ENCODE measurements at places on chromosomes 3 and 15.

DNA sequence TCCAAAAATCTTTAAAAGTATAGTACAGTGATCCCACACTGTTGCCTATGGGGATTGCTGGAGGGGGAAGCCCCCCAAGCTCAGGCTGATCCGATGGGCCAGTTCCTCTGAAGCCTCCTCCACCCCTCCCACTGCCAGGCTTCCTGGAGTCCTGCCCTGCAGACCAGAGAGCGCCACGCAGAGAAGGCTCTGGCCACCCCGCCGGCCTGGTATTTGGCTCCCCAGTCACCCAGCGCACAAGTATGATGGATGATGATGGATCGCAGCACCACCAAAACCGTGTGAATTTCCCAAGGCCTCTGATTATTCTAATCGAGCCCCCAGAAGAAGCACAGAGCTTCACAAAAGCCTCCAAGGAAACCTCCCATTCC is 259.0 kb downstream of the MECOM start:
- DNase-seq: no peak
- H3K4me1 ChIP-seq: no peaks in the 10 kb centered on the region
- peaks cover 5% of the 10 kb centered on the region for H3K27me3 ChIP-seq
- no peak overlapping the region for H3K27ac ChIP-seq

DNA sequence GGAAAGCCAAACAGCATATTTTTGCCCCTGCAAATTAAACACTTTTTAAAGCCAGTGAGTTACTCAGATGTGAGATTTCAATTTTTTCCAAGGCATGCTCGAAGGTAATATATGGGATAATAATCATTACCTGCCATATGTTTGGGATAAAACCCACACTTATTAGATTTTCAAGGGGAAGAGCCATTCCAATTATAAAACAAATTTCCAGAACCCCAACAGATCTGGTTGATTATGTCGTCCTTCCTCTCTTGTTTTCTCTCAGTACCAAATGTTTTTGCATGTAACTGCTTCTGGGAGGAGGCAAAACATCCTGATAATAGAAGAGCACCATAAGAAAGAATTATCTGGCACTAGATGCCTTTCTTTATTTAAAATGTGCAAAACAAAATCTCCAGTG is 115.1 kb downstream of the AKAP13 start:
- H3K36me3 ChIP-seq: no peaks in the 10 kb centered on the region
- H3K4me1 ChIP-seq: peaks cover 31% of the 10 kb centered on the region
- DNase-seq: no peak
- no peak overlapping the region for H3K4me3 ChIP-seq

- peaks cover 10% of the 10 kb centered on the region for H3K36me3 ChIP-seq
- H3K27ac ChIP-seq: no peak overlapping the region
- no peaks in the 10 kb centered on the region for H3K27me3 ChIP-seq
- no peaks in the 10 kb centered on the region for H3K4me1 ChIP-seq
These were observed 34.1 kb downstream of the CCDC191 start for GRCh38 chr3:114022145-114022802.

DNA sequence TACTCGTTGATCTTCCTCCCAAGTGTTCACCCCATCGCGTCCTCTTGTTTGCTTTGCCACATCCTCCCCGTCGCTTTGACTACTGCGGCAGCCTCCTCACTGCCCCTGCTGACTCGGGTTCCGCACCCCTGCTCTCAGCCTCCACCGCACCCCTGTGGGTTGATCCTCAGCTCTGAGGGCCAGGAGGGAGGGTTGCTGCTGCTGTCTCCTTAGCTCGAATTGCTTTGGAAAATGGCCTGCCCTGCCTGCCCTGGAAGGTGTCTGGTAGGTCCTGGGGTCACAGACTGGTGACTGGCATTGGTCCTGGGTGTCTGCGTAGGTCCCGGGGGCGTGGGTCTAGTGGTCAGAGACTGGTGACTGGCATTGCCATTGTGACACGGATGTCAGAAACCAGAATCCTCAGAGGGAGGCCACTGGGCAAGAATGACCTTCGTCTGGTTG is 9.4 kb downstream of the MUC4 start:
- H3K36me3 ChIP-seq: peaks cover 3% of the 10 kb centered on the region
- H3K4me1 ChIP-seq: peaks cover 62% of the 10 kb centered on the region
- peak overlapping the region; percentile 86 for H3K4me3 ChIP-seq

DNA sequence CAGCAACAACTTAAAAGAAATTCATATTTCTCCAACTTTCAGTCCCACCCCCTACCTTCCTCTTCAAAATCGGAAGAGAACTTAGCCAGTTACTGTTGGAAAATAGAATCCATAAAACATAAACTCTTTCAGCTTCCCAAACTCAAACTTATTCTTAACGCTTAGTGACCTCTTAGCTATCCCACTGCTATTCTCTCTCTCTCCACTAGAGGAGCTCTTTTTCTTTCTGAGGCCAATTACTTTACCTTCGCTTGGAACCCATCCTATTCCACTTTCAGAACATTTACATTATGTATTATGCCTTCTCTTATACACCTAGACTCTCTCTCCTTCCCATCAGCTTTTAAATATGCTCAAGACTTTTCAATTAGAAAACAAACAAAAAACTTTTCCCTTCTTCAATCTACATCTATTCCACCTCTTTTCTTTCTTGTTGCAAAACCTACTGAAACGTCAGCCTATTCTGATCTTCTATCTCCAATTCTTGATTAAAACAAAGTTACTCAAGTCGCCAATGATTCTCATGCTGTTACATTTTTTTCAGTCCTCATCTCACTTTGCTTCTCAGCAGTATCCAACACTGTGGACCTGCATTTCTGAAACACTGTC is 13.4 kb upstream of the GHSR start:
- H3K4me3 ChIP-seq: no peak overlapping the region
- no peaks in the 10 kb centered on the region for H3K4me1 ChIP-seq
- no peak overlapping the region for H3K27ac ChIP-seq
- no peaks in the 10 kb centered on the region for H3K36me3 ChIP-seq
- DNase-seq: peak; percentile 35

DNA sequence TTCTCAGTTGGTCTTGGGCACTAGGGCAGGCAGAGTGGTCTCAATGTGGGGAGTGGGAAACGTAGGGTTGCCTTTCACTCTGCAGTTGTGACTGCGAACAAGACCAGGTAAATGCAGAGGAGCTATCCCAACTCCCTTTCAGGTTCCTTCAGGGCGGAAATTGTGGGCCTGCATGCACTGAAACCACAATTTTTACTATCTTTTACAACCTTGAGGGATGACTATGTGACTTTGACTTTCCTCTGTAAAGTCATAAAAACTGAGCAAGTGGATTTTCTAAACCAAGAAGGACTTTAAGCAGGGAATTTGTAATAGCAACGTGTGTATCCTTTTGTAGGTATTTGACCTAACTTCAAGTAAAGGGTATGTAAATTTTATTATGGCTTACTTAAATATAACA is 171.4 kb upstream of the CADPS start:
- H3K27ac ChIP-seq: no peak overlapping the region
- H3K4me1 ChIP-seq: no peaks in the 10 kb centered on the region

- no peaks in the 10 kb centered on the region for H3K36me3 ChIP-seq
- no peak overlapping the region for H3K4me3 ChIP-seq
- DNase-seq: no peak
These were observed 77.0 kb downstream of the SLC9A9 start for GRCh38 chr3:143771258-143771657.

- no peaks in the 10 kb centered on the region for H3K4me1 ChIP-seq
- no peak for DNase-seq
- H3K36me3 ChIP-seq: no peaks in the 10 kb centered on the region
These were observed 11.6 kb upstream of the TFRC start for GRCh38 chr3:196093317-196094111.

- H3K4me3 ChIP-seq: no peak overlapping the region
- H3K4me1 ChIP-seq: peaks cover 26% of the 10 kb centered on the region
- no peak for DNase-seq
- no peaks in the 10 kb centered on the region for H3K36me3 ChIP-seq
- peaks cover 2% of the 10 kb centered on the region for H3K27me3 ChIP-seq
These were observed 38.5 kb downstream of the SLCO2A1 start for GRCh38 chr3:133991209-133991608.

- no peaks in the 10 kb centered on the region for H3K4me1 ChIP-seq
- peaks cover 3% of the 10 kb centered on the region for H3K27me3 ChIP-seq
- no peaks in the 10 kb centered on the region for H3K36me3 ChIP-seq
- no peak overlapping the region for H3K4me3 ChIP-seq
- H3K27ac ChIP-seq: no peak overlapping the region
These were observed 37.9 kb downstream of the RAB6B start for GRCh38 chr3:133857767-133858166.

DNA sequence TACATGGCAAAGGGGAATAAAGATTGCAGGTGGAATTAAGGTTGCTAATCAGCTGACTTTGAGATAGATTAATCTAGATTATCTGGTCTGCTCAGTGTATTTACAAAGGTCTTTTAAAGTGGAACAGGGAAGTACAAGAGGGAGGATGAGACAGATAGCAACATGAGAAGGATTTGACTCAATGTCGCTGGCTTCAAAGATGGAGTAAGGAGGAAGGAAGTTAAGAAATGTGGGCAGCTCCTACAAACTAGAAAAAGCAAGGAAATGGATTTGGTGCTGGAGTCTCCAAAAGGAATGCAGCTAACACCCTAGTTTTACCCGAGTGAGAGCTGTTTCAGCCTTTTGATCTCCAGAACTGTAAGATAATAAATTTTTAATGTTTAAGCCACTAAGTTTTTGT is 180.7 kb upstream of the TTC14 start:
- no peaks in the 10 kb centered on the region for H3K4me1 ChIP-seq
- DNase-seq: no peak
- H3K27me3 ChIP-seq: no peaks in the 10 kb centered on the region
- no peaks in the 10 kb centered on the region for H3K36me3 ChIP-seq

DNA sequence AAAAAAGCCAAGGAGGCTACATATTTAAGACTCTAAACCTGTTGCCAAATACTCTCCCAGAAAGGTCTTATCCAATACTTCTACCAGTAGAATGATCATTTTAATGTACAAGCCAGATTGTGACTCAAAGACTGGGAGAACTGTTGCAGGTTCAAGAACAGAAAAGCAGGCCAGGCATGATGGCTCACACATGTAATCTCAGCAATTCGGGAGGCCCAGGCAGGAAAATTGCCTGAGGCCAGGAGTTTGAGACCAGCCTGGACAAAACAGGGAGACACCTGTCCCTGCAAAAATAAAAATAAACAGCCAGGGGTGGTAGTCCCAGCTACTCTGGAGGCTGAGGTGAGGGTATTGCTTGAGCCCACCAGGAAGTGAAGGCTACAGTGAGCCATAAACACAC is 17.8 kb upstream of the THUMPD3 start:
- no peak for DNase-seq
- H3K4me3 ChIP-seq: no peak overlapping the region
- H3K27me3 ChIP-seq: no peaks in the 10 kb centered on the region
- no peak overlapping the region for H3K27ac ChIP-seq
- H3K4me1 ChIP-seq: no peaks in the 10 kb centered on the region
- no peaks in the 10 kb centered on the region for H3K36me3 ChIP-seq

- DNase-seq: no peak
- no peak overlapping the region for H3K4me3 ChIP-seq
- no peaks in the 10 kb centered on the region for H3K27me3 ChIP-seq
- H3K27ac ChIP-seq: no peak overlapping the region
- no peaks in the 10 kb centered on the region for H3K36me3 ChIP-seq
- peaks cover 6% of the 10 kb centered on the region for H3K4me1 ChIP-seq
These were observed 82.3 kb upstream of the MLF1 start for GRCh38 chr3:158488670-158489069.

- H3K36me3 ChIP-seq: peaks cover 22% of the 10 kb centered on the region
- no peak overlapping the region for H3K4me3 ChIP-seq
- H3K27me3 ChIP-seq: peaks cover 10% of the 10 kb centered on the region
- no peak for DNase-seq
These were observed 30.5 kb upstream of the CCNL1 start for GRCh38 chr3:157190380-157190872.

- H3K27me3 ChIP-seq: no peaks in the 10 kb centered on the region
- H3K27ac ChIP-seq: no peak overlapping the region
- no peak overlapping the region for H3K4me3 ChIP-seq
- H3K36me3 ChIP-seq: no peaks in the 10 kb centered on the region
- no peak for DNase-seq
- no peaks in the 10 kb centered on the region for H3K4me1 ChIP-seq
These were observed 10.7 kb upstream of the CNTN6 start for GRCh38 chr3:1082108-1082507.

- no peaks in the 10 kb centered on the region for H3K27me3 ChIP-seq
- H3K4me3 ChIP-seq: no peak overlapping the region
- H3K4me1 ChIP-seq: no peaks in the 10 kb centered on the region
- no peaks in the 10 kb centered on the region for H3K36me3 ChIP-seq
These were observed 743.7 kb upstream of the EPHA6 start for GRCh38 chr3:96070678-96071077.

GRCh38 chr15:49696433-49696832 is 75.6 kb downstream of the DTWD1 start:
- H3K27ac ChIP-seq: no peak overlapping the region
- no peaks in the 10 kb centered on the region for H3K4me1 ChIP-seq
- H3K36me3 ChIP-seq: no peaks in the 10 kb centered on the region
- H3K27me3 ChIP-seq: no peaks in the 10 kb centered on the region
- no peak overlapping the region for H3K4me3 ChIP-seq

DNA sequence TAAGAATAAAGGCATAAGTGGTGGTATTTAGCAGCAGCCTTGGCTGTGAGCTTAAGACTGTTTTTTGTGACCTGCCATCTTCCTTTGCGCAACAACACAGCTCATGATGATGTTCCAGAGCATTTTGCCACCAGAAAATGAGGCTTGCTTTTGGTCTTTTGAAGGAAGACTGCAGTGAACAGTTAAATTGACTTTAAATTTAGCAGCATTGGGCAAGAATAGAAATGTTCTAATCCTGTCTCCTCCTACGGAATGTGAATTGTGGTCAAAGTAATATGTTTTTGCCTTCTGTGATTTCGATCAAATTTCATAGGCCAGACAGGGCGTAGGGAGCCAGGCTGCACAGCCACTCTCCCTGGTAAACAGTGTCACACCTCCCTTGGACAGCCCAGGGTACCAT is 460.7 kb upstream of the RASGRP1 start:
- no peak overlapping the region for H3K27ac ChIP-seq
- no peaks in the 10 kb centered on the region for H3K36me3 ChIP-seq
- peaks cover 6% of the 10 kb centered on the region for H3K27me3 ChIP-seq
- H3K4me3 ChIP-seq: no peak overlapping the region
- no peaks in the 10 kb centered on the region for H3K4me1 ChIP-seq
- no peak for DNase-seq

GRCh38 chr15:85128621-85129020 is 147.0 kb downstream of the PDE8A start:
- no peaks in the 10 kb centered on the region for H3K27me3 ChIP-seq
- H3K27ac ChIP-seq: no peak overlapping the region
- no peak overlapping the region for H3K4me3 ChIP-seq
- no peaks in the 10 kb centered on the region for H3K4me1 ChIP-seq

DNA sequence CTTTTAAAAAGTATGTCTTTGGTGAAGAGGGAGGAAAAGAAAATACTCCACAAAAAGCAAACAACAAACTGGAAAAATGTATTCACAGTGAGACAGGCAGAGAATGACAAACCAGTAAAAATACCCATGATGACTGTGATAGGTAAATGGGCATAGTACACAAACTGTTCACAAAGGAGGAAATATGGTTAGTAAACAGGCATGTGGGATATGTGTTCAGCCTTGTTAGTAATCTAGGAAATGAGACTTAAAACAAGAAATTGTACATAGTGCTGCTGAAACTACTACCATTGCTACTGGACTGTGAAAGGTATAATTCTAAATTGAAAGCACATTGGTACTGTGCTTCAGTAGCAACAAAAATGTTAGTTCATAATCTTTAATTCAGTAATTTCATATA is 50.1 kb downstream of the UBE2E2 start:
- no peaks in the 10 kb centered on the region for H3K27me3 ChIP-seq
- no peaks in the 10 kb centered on the region for H3K4me1 ChIP-seq
- H3K27ac ChIP-seq: no peak overlapping the region
- no peak overlapping the region for H3K4me3 ChIP-seq
- no peak for DNase-seq

GRCh38 chr3:129461022-129461421 is 21.0 kb downstream of the IFT122 start:
- H3K4me3 ChIP-seq: no peak overlapping the region
- no peaks in the 10 kb centered on the region for H3K27me3 ChIP-seq
- no peak overlapping the region for H3K27ac ChIP-seq
- peaks cover 6% of the 10 kb centered on the region for H3K36me3 ChIP-seq
- no peak for DNase-seq

All from immature natural killer cell (primary cell).